ENCODE measurements at places on chromosomes 12 and 14. TPM values are rescaled to one million over a fixed set of nuclear protein-coding genes. Genes with fewer than 3 reads are reported as not detected.

DNA sequence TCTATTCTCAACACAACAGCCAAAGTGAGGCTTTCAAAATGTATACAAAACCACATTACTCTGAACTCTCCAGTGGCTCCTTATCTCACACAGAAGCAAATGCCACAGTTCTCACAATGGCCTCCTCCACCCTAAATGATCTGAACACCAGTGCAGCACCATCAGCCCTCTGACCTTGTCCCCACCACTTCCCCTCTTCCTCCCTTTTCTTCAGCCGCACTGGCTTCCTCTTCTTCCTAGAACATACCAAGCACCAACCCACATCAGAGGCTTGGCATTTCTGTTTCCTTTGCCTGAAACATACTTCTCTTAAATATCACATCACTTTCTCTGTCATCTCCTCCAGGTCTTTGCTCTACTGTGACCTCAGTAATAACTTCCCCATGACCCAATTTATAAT, 66.3 kb downstream of the GPR135 start:
- no peaks in the 10 kb centered on the region for H3K27me3 ChIP-seq
- H3K4me1 ChIP-seq: no peaks in the 10 kb centered on the region
- no peaks in the 10 kb centered on the region for H3K36me3 ChIP-seq
- no peak overlapping the region for H3K27ac ChIP-seq

- no peaks in the 10 kb centered on the region for H3K4me1 ChIP-seq
- no peaks in the 10 kb centered on the region for H3K27me3 ChIP-seq
- H3K27ac ChIP-seq: no peak overlapping the region
- no peaks in the 10 kb centered on the region for H3K36me3 ChIP-seq
- H3K4me3 ChIP-seq: no peak overlapping the region
Measured at GRCh38 chr12:68435816-68436215, 103.7 kb upstream of the MDM1 start.

The RIMBP2 gene
- under 0.01 TPM for total RNA-seq

- DNase-seq: no peak
- no peaks in the 10 kb centered on the region for H3K27me3 ChIP-seq
- H3K36me3 ChIP-seq: no peaks in the 10 kb centered on the region
- H3K4me3 ChIP-seq: no peak overlapping the region
- H3K27ac ChIP-seq: no peak overlapping the region
Measured at GRCh38 chr12:110635055-110635454, 21.1 kb downstream of the TCTN1 start.

DNA sequence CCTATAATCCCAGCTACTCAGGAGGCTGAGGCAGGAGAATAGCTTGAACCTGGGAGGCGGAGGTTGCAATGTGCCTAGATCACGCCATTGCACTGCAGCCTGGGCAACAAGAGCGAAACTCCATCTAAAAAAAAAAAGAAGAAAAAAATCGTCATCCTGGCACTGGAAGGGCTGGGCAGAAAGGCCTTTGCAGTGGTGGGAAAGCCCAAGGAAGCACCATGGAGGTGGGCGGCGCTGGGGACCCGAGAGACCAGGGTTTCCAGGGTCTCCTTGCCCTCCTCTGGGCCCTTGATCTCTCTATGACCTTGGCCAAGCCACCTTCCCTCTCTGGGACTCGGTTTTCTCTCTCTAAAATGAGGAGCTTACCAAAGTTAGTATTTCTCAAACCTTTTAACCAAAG, 65.4 kb downstream of the LGMN start:
- H3K36me3 ChIP-seq: no peaks in the 10 kb centered on the region
- H3K27me3 ChIP-seq: no peaks in the 10 kb centered on the region
- H3K4me1 ChIP-seq: no peaks in the 10 kb centered on the region
- H3K27ac ChIP-seq: no peak overlapping the region

GRCh38 chr14:86933958-86934595, 1058.9 kb downstream of the GALC start:
- no peak overlapping the region for H3K27ac ChIP-seq
- no peaks in the 10 kb centered on the region for H3K36me3 ChIP-seq
- no peak overlapping the region for H3K4me3 ChIP-seq
- no peak for DNase-seq
- H3K27me3 ChIP-seq: no peaks in the 10 kb centered on the region

The SLC15A5 gene
- total RNA-seq: not detected

GRCh38 chr14:81991998-81992397, 458.3 kb upstream of the SEL1L start:
- H3K27me3 ChIP-seq: no peaks in the 10 kb centered on the region
- H3K4me1 ChIP-seq: no peaks in the 10 kb centered on the region
- no peaks in the 10 kb centered on the region for H3K36me3 ChIP-seq
- no peak for DNase-seq

DNA sequence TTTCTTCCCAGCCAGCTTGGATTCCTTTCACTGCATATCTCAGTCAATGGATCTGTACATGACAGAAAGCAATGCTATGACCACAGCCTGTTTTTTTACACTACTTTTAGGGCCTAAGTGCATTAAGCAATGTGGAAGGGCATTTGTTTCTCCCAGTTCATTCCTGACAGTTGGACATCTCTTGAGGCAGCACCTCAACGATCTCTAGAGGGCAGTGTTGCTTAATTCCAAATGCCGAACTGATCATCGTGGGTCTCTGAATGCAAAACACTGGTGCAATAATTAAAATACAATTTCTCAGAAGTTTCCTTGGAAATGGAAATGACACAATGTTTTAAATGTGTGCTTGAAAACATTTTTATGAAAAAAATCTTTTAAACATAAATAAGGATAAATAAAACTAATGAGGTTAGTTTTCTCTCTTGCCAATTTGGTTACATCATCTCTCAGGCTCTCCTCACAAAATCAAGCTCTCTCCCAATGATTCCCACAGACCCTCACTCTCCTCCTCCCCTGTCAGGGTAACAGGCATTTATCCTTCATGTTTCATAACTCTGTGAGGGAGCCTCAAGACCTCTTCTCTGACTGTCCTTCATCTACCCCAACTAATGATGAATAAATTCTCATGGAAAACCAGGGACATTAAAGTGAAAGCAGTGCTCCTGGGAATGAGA, 192.4 kb upstream of the SLC16A7 start:
- no peaks in the 10 kb centered on the region for H3K27me3 ChIP-seq
- H3K4me3 ChIP-seq: no peak overlapping the region
- no peaks in the 10 kb centered on the region for H3K4me1 ChIP-seq
- no peak overlapping the region for H3K27ac ChIP-seq
- no peaks in the 10 kb centered on the region for H3K36me3 ChIP-seq
- DNase-seq: peak; percentile 27

- peak; percentile 15 for DNase-seq
- no peaks in the 10 kb centered on the region for H3K27me3 ChIP-seq
- peaks cover 52% of the 10 kb centered on the region for H3K4me1 ChIP-seq
- H3K36me3 ChIP-seq: no peaks in the 10 kb centered on the region
Measured at GRCh38 chr14:68509188-68509983, 283.5 kb downstream of the ZFP36L1 start.

DNA sequence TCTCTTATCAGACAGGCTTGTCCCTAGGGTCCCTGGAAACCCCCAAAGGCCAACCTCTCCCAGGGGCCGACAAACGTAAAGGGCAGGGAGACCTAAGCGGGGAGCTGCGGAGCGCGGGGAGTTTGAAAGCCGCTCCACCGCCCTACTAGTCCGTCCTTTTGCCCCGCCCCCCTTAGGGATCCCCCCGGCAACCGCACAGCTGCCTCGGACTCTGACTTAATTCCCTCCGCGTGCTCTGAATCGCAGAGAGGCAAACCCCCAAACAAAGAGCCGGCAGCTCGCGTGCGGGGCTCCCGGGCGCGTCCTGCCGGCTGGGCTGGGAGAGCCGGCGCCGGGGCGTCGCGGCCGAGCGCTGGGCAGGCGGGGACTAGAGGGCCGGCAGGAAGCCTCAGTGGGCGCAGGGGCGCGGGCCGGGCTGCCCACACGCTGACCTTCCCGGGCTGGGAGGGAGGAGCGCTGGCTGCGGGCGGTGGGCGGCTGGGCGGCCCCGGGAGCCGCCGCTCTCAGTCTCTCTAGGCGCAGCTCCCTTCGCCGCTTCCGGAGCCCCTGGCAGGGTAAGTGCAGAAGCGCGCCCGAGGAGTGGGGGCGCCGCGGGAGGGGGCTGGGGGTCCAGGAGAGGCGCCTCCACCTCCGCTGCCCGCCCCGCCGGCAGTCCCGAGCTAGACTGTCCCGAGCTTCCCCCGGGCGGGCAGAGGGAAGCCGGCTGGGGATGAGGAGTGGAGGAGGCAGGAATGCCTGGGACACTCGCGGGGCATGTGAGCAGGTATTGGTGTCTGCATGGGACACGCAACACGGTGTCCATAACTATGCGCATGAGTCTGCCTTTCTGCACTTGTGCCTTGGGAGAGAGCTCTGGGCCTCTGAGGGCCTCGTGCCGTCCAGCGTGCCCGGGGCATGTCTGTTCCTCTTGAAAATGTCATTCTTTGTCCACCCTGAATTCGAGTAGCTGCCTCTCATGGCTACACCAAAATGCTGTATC, at the start of gene TSPAN11:
Gene TSPAN11, plus strand, starts transcription at position 506 of the 979 bp plus-strand sequence. CDS start 27,244 bp downstream, outside the sequence.
- H3K4me1 ChIP-seq: no peaks in the 10 kb centered on the region
- no peaks in the 10 kb centered on the region for H3K36me3 ChIP-seq
- peak within 1 kb of the TSS; percentile 35 for H3K27ac ChIP-seq
- H3K27me3 ChIP-seq: peaks cover 8% of the 10 kb centered on the region

The CLEC4E gene
- 2.0 TPM for total RNA-seq

GRCh38 chr14:84234281-84234680, 1295.7 kb upstream of the FLRT2 start:
- no peak overlapping the region for H3K4me3 ChIP-seq
- DNase-seq: no peak
- no peak overlapping the region for H3K27ac ChIP-seq
- no peaks in the 10 kb centered on the region for H3K36me3 ChIP-seq
- no peaks in the 10 kb centered on the region for H3K27me3 ChIP-seq
- no peaks in the 10 kb centered on the region for H3K4me1 ChIP-seq

DNA sequence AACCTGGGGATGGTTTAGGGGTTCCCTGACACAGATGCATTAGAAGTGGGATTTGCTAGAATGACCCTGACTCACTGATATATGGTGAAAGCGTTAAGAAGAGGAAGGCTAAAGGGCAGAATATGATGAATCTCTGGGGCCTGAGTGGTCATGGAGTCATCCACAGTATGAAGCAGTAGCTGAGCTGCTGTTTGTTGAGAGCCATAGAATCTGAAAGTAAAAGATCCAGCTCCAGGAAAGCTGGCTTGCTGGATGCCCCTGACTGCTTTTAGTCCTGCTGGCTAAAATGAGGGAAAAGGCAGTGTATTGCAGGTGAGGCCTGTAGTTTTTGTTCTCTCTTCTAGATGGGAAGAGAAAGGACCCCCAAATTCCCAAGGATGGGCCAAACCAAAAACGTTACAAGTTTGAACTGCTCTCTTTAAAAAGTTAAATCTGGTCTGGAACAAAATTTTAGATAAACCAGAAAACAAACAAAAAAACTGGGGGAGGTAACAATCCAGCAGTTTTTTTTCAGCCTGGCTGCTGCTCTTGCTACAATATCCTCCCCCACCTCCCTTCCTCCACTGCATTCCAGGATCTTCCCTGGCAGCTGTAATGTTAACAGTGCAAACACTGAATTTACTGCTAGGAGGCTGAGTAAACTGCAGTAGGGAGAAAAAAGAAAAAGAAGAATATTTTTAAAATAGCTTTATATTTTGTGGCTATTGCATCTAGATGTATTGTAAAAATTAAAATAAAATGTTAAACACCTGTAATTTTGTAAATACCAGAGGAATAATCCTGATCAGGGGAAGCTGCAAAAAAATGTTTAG, 16.5 kb downstream of the SEL1L start:
- H3K27me3 ChIP-seq: no peaks in the 10 kb centered on the region
- peak overlapping the region; percentile 75 for H3K27ac ChIP-seq
- H3K36me3 ChIP-seq: no peaks in the 10 kb centered on the region
- peaks cover 13% of the 10 kb centered on the region for H3K4me1 ChIP-seq
- no peak for DNase-seq

DNA sequence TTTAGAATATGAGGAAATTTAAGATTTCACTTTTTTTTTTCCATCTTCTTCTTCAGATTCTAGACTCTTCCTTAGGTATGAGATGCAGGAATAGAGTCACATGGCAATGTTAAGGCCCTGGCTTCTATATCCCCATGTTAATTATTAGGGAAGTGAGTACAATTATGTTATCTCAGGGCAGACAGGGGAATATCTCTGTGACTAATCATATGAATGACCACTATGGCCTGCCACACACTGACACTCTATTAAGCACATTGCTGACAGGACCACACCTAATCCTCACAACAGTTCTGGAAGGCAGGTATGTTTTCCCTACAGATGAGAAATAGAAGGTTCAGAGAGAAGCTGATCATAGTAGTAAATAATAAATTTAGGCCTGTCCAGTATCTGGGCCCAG, 69.4 kb upstream of the PTPRQ start:
- no peak overlapping the region for H3K4me3 ChIP-seq
- no peak overlapping the region for H3K27ac ChIP-seq
- no peaks in the 10 kb centered on the region for H3K27me3 ChIP-seq
- H3K36me3 ChIP-seq: no peaks in the 10 kb centered on the region
- DNase-seq: no peak

GRCh38 chr14:69093631-69094421, 59.1 kb downstream of the DCAF5 start:
- no peak for DNase-seq
- H3K27ac ChIP-seq: peak overlapping the region; percentile 79
- no peak overlapping the region for H3K4me3 ChIP-seq

DNA sequence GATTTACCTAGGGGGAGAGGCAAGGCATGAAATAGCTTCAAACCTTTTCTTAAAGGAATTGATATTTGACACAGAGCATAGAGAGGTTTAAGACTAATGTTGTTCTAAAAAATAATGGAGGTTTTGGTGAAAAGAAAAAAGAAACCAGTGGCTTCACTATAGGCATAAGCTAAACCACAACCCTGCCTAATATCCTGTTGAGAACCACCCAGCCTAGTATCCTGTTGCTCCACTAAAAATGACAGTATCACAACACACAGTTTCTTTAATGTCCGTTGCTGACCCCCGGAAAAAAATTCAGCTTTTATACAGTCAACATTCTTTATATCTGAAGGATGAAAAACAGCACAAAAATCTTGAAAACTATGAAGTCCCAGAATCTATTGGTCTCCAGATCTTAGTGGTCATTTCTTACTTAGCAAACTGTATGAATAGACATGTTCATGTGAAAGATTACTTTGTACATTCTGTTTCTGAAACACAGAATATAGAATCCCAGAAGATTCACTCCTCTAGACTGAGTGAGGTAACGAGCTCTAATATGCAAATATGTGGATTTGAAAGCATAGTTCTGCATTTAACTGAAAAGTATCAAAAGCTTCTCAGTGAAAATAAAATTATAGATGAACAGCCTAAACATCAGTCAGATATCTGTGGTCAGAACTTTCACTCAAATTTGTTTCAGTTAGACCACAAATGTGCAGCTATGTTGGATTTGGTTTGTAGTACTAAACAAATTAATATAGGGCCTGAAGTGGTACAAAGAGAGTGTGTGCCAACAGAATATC, 40.5 kb downstream of the GALC start:
- no peak for DNase-seq
- H3K4me3 ChIP-seq: no peak overlapping the region
- H3K27ac ChIP-seq: no peak overlapping the region
- H3K4me1 ChIP-seq: no peaks in the 10 kb centered on the region
- H3K36me3 ChIP-seq: peaks cover 1% of the 10 kb centered on the region
- no peaks in the 10 kb centered on the region for H3K27me3 ChIP-seq

The SPIC gene
- total RNA-seq: not detected

The A2M gene
- total RNA-seq: 276 TPM

DNA sequence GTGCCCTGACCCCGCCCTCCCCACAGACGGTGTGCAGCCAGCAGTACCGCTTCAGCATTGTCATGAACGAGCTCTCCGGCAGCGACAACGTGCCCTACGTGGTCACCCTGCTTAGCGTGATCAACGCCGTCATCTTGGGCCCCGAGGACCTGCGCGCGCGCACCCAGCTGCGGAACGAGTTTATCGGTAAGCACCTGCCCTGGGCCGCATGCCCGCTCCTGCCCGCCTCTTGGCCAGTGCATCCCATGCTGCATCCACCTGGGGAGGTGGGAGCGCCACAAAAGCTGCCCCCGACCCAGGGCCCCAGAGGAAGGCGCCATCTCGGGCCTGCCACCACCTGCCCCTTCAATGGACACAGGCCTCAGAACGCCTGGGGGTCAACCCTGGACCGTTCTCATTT, 13.9 kb downstream of the INF2 start:
- no peak overlapping the region for H3K4me3 ChIP-seq
- DNase-seq: no peak
- H3K4me1 ChIP-seq: peaks cover 1% of the 10 kb centered on the region
- H3K27ac ChIP-seq: no peak overlapping the region
